EH (cell line): ENCODE measurements at places on chromosomes 2 and 18.

- DNase-seq: peak; percentile 94
Observed at GRCh38 chr2:218229239-218229638, 12.2 kb downstream of the ARPC2 start.

DNA sequence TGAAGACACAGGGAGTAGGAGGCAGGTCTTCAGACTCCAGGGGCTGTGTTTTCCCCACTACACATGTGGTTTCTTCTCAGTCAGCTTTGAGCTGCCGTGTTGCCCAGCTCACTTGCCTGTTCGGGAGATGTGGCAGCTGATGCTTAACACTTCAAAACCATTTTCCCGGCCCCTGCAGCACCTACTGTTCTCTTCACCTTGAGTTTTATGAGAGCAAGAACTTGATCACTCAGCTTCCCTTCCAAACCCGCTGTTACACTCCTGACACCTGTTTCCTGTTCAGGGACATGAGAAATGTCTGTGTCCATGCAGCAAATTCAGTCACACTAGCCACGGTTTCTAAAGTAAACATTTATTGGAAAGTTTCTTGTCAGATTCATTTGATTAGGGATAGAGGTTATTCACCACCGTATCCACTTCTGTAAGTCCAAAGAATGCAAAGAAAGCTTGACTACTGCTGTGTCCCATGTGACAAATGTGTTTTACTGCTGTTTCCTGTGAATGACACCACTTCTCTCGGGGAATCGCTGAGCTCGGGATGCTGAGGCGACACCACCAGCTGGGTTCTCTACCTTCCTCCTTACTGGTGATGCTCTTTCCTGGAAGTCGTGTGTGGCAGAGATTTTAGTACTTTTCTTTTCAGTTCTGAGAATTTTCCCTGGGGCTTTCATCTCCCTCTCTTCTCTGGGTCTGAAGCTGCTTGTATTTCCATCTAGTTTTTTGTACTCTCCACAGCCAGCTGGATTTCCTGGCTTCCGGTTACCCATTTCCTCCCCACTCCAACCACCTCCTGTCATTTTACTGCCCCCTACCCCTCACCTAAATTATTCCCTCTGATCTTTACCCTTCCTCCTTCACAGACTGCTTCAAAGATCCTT is 91.7 kb downstream of the KLF7 start:
- DNase-seq: peak; percentile 47

GRCh38 chr2:36490749-36491148 is 107.2 kb downstream of the FEZ2 start:
- DNase-seq: peak; percentile 49

GRCh38 chr2:55620123-55620779 is 2.8 kb upstream of the PPP4R3B start:
- DNase-seq: no peak

- DNase-seq: no peak
Observed at GRCh38 chr2:238164906-238165287, 6.1 kb downstream of the ERFE start.

- peak; percentile 23 for DNase-seq
Observed at GRCh38 chr2:38185012-38185491, 109.1 kb upstream of the CYP1B1 start.

DNA sequence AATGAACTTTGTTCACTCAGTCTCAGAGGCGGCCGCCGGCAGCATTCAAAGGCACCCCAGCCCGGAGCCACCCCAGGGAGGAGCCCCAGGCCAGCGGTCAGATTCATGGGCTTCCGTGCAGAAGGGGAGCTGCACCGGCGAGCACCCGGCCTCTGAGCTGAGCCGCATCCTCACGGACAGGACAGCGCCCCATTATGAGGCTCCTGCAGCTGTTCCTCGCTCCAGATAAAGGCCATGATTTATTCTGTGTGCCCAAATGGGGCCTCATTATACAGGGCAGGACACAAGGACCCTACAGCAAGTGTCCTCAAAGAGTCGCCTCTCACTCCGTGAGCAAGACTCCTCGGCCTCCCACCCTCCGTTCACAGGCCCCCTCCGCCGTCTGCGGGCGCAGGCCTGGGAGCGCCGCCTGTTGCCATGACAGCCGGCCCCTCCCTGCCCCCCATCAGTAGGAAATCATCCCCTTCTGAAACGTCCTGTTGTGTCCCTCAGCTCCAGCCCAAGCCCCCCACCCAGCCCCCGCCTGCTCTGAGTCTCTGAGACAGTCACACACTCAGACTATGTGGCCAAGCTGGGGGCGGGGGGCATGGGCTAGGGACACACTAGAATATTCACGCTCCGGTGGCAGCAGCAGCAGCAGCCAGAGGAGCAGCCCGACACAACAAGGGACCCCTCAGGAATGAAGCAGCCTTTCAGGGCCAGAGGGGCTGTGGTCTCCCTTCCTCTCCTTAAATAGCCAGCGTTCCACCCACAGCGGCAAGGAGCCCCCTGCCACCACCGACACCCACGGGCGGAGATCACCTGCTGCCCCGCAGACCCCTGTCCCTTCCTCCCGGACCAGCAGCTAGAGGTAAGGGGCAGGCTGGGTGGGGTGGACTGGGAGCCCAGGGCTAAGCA is at the start of gene GPR17:
TSS of gene GPR17 (plus strand) at position 759 of the 897 bp plus-strand sequence. CDS start 4,583 bp downstream, outside the sequence.
- DNase-seq: no peak

DNA sequence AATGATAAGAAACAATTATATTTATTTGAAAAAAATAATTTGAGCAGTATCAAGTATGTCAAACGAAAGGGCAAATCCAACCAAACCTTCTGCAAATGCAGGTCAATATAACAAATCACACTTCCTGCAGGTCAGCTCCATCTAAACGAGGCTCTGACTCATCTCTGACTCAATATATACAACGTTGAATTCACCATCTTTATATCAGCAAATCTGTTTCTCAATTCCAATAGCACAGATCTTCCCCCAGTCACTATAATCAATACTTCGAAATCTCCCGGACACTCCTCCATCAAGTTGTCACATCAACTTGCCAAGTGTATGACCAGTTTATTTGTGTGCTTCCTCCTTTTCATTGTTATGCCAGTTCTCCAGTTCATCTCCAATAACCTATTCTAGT is 388.9 kb downstream of the ZEB2 start:
- peak; percentile 52 for DNase-seq

GRCh38 chr18:5543036-5543680 is 639 bp downstream of the EPB41L3 start:
- DNase-seq: no peak

GRCh38 chr2:238441262-238442114 is 14.8 kb downstream of the ASB1 start:
- DNase-seq: no peak

- DNase-seq: peak; percentile 59
Observed at GRCh38 chr18:76452357-76452756, 42.7 kb downstream of the ZNF516 start.

GRCh38 chr2:6627316-6627715 is 238.4 kb downstream of the CMPK2 start:
- no peak for DNase-seq
